Activated T-cell treated with anti-CD3 and anti-CD28 coated beads, Interleukin-2, amount 50 U/mL, for 72 hours (primary cell): ENCODE measurements at places on chromosomes 12 and 14. TPM values are rescaled to one million over a fixed set of nuclear protein-coding genes. Genes with fewer than 3 reads are reported as not detected.

The ACADS gene
- 20.0 TPM for total RNA-seq

The RBP5 gene
- total RNA-seq = 0.26 TPM

The TAS2R42 gene
- not detected for total RNA-seq

The FAM90A1 gene
- 1.3 TPM for total RNA-seq

The FOXG1 gene
- not detected for total RNA-seq

The DDX11 gene
- 144 TPM for total RNA-seq

The SVOP gene
- total RNA-seq = not detected

The IGFBP6 gene
- total RNA-seq = 9.2 TPM

The P2RX2 gene
- total RNA-seq = not detected

The CLEC12A gene
- total RNA-seq = not detected

The KCNJ8 gene
- total RNA-seq = not detected

The PLXNC1 gene
- total RNA-seq = 14.1 TPM

The EXD2 gene
- total RNA-seq = 11.3 TPM

The CLEC2A gene
- not detected for total RNA-seq

The TAS2R14 gene
- 1.9 TPM for total RNA-seq

The TSPAN11 gene
- total RNA-seq = 0.28 TPM

The KCNMB4 gene
- 1.6 TPM for total RNA-seq

The FGF6 gene
- total RNA-seq = not detected

The CLEC4D gene
- total RNA-seq = not detected

The GPR132 gene
- total RNA-seq = 38.2 TPM

The KRT82 gene
- not detected for total RNA-seq

The KLHL33 gene
- total RNA-seq = 0.29 TPM

The SAMD15 gene
- total RNA-seq = 0.19 TPM

The SOAT2 gene
- 7.9 TPM for total RNA-seq

The AQP2 gene
- total RNA-seq = not detected

The NEMF gene
- 71.7 TPM for total RNA-seq

The CLEC9A gene
- total RNA-seq = not detected
